Natural killer cell treated with Interleukin-12 subunit alpha and Interleukin-12 subunit beta and Interleukin-15 and Interleukin-18, amount 100 ng/mL, for 72 hours (primary cell): ENCODE measurements at places on chromosomes 1 and 21. TPM values are rescaled to one million over a fixed set of nuclear protein-coding genes. Genes with fewer than 3 reads are reported as not detected.

The BNIPL gene
- total RNA-seq, result 1.4 TPM

The DNAJC6 gene
- total RNA-seq, result 10.0 TPM

The KRTAP11-1 gene
- total RNA-seq, result not detected

The NES gene
- total RNA-seq, result not detected

The RABGGTB gene
- total RNA-seq, result 138 TPM

The FMO2 gene
- not detected for total RNA-seq

The CCDC27 gene
- not detected for total RNA-seq

The IL22RA1 gene
- not detected for total RNA-seq

The CRP gene
- total RNA-seq, result not detected

The NR1I3 gene
- not detected for total RNA-seq

The LAD1 gene
- not detected for total RNA-seq

The GCSAML gene
- total RNA-seq, result 3.3 TPM

The RAD54L gene
- 87.5 TPM for total RNA-seq

The C1QB gene
- not detected for total RNA-seq

The APOBEC4 gene
- not detected for total RNA-seq

The GSTM4 gene
- 8.4 TPM for total RNA-seq

The HTR6 gene
- not detected for total RNA-seq

The MRTO4 gene
- total RNA-seq, result 139 TPM

The BTG2 gene
- total RNA-seq, result 157 TPM

The TADA1 gene
- total RNA-seq, result 10.2 TPM

The FHAD1 gene
- 0.42 TPM for total RNA-seq

The ADORA1 gene
- total RNA-seq, result not detected

The ZNF648 gene
- total RNA-seq, result not detected

The CR1L gene
- total RNA-seq, result not detected

The AK5 gene
- total RNA-seq, result not detected
